Frontal cortex (tissue), 4 donors: ENCODE measurements at places on chromosomes 1 and 21. TPM values are rescaled to one million over a fixed set of nuclear protein-coding genes. Genes with fewer than 3 reads are reported as not detected.

The SH2D5 gene
- 1.6 TPM for total RNA-seq

DNA sequence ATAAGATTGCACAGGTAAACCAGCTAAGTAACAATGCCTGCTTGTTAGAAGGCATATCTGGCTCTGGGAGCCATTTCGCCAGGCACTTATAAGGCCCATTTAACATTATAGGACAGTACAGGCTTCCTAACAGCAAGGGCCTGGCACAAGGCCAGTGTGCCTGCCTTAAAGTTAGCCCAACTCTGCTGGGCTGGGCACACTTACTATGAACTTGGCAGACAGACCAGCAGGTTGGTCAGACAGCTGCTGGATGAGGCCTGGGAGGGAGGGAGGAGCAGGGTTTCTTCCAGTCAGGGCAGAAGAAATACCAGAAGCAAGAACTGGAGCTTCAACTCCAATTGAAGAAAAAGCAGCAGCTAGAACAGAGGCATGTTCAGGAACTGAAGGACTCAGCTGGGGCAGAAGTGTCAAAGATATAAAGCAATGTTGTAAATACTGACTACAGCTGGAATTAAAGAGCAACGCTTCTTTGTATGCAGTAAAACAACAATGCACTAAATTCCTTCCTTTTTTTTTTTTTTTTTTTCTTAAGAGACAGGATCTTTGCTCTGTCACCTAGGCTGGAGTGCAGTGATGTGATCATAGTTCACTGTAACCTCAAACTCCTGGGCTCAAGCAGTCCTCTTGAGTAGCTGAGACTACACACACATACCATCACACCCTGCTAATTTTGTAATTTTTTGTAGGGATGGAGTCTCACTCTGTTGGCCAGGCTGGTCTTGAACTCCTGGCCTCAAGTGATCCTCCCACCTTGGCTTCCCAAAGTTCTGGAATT, 4.9 kb downstream of the CACHD1 start:
- no peak for DNase-seq

- no peak for DNase-seq
Observed at GRCh38 chr1:1358433-1359271, at the start of gene MXRA8. Gene MXRA8 (minus strand): TSS chr1:1358555. CDS start chr1:1358504, 51 bp downstream.

DNA sequence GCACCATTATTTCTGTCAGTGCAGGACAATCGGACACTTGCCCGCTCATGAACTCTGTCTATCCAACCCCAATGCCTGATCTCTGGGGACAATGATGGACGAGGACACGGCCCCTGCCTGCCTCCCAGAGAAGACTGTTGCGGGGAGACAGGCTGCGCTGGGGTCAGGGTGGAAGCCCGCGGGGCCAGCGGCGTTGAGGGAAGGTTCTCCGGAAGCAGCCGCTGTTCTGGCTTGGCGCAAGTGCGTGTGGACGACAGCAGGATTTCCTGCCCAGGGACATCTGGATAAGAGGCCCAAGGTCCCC, 18.8 kb downstream of the RHBG start:
- DNase-seq: no peak

The PEX10 gene
- 20.0 TPM for total RNA-seq

DNA sequence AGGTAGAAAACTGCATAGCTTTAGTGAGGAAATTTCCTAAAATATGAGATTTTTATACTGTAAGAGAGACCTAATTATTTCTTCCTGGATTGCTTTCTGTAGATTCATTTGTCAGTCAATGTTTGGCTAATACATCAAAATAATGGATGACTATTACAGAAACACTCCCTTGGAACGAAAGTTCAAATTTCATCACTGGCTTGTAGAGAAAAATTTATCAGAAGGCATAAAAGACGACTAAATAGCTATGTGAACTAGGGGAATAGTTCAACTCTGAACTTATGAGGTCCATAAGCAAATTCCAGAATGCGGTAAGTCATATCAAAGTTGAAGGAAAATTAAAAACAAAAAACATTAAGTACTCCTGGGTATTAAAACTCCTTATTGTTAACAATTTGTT, 36.0 kb downstream of the WNT2B start:
- no peak for DNase-seq

DNA sequence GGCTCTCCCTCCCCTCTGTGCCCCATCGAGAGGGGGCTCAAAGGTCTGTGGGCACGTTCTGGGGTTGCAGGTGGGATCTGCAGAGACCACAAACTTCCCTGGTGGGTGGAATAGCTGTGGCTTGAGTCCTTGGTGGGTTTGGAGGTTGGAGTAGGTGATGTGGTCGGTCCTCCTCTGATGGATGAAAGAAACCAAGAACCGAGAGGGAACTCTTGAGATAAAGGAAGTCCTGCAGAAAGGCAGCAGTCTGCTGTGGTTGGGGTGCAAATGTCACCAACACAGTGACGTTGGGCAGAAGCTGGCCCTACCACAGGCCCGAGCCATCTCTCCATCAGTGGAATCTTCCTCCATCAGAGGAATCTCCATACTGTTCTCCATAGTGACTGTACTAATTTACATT, 171.8 kb downstream of the FCRL5 start:
- DNase-seq: no peak

GRCh38 chr1:222886878-222887351, 72.1 kb downstream of the DISP1 start:
- no peak for DNase-seq

The HCN3 gene
- 11.8 TPM for total RNA-seq

GRCh38 chr1:168506204-168506819, 37.5 kb downstream of the XCL2 start:
- no peak for DNase-seq

The SLC44A3 gene
- total RNA-seq: 1.2 TPM

The MNDA gene
- 2.0 TPM for total RNA-seq

The GAS5 gene
- total RNA-seq: 760 TPM

The HLX gene
- total RNA-seq: 0.82 TPM

DNA sequence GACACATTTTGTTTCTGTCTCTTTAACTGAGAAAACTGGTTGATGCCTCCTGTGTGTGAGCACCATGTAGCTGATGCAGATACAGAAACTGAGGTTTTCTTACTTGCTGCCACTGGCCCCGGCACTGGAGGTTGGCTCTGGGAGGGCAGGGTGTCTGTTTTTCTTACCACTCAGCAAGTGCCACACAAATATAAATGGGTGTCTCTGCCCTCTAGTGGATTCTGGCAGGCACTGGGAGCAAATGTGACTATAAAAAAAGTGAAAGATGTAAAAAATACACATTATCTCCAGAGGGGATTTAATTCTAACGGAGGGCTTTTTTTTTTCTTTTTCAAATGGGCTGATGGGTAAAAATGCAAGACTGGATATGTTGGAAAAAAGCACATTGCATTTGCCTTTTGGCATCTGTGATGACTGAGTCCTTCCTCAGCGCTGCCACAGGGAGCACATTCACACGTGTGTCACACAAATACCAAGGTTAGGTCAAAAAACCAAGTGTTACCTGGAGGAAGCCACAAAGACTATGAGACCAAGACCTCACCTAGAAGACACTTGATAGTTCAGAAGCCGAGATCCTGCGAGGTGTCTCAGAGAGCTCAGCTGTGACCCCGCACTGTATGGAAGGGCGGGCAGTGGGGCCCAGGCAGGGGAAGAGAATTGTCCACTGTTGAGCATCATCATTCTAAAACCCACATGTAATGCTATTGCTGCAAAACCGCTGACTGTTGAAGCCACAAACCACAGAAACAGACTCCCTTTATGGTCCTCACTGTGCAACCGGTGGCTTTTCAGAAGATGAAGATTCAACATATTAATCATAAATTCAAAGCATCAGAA, 18.9 kb downstream of the PGBD2 start:
- peak; percentile 46 for DNase-seq

The LCE1B gene
- total RNA-seq: not detected

DNA sequence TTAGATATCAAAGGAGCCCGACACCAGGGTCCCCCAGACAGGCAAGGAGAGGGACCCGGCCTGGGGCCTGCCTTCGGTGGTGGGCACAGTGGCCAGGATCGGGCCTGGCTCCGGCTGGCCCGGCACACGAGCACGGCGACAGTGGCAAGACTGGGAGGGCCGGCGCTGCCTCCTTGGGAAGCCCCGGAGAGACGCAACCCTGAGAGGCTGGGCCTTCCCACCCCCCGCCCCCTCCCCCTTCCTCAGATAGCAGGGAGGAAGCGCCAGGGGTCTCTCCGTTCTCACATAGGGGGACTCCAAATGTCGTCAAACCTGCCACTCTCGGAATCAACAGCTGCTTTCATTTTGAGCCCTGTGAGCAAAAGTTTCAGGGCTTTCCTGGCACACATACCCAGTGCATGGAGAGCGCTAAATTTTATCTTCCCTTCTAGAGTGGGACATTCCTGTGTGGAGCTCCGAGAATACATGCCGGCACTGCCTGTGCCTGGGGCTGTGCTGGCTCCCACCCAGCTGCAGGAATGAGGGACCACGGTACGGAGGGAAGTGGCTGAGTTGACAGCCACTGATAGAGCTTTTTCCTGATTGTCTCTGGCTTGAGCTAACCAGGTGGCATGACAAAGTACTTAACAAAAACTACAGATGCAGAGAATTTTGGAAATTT, 62.4 kb downstream of the CD247 start:
- DNase-seq: peak; percentile 28

DNA sequence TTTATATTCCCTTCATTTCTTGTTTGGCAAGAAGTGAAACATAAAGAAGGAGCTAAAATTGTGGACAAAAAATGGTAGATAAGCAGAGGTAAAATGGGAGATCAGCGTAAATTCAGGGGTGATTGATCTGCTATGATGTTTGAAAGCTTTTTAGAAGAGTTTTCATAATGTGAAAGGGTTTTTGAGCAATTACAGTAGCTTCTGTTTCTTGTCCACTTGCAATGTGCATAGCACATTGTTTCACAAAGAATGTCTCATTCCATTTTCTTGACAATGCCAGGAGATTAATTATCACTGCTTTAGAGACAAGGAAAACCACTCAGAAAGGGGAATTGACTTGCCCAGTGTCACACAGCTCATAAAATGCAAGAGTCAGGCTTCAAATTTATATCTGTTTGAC, 65.9 kb upstream of the PLPPR4 start:
- DNase-seq: no peak

DNA sequence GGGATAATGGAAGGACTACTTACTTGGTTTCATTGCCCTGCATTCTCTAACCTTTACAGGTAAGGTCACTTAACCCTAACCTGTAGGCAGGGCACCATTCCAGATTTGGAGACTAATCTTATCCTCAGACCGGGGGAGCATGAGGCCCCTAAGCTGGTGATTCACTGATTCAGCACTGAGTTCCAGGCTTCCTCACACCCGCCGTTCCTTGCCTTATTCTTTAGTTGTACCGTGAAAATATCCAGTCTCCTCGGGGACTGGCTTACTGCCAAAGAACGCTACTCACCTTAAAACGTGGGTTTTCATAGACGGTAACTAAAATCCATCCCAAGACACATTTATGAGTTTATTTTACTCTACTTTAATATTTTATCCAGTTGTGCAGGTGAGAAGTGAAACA, 44.3 kb upstream of the COL24A1 start:
- no peak for DNase-seq

The LIPI gene
- total RNA-seq: not detected

- no peak for DNase-seq
Observed at GRCh38 chr1:26296340-26297056, 9.9 kb downstream of the UBXN11 start.

The NBPF20 gene
- 4.1 TPM for total RNA-seq

The BRDT gene
- not detected for total RNA-seq

DNA sequence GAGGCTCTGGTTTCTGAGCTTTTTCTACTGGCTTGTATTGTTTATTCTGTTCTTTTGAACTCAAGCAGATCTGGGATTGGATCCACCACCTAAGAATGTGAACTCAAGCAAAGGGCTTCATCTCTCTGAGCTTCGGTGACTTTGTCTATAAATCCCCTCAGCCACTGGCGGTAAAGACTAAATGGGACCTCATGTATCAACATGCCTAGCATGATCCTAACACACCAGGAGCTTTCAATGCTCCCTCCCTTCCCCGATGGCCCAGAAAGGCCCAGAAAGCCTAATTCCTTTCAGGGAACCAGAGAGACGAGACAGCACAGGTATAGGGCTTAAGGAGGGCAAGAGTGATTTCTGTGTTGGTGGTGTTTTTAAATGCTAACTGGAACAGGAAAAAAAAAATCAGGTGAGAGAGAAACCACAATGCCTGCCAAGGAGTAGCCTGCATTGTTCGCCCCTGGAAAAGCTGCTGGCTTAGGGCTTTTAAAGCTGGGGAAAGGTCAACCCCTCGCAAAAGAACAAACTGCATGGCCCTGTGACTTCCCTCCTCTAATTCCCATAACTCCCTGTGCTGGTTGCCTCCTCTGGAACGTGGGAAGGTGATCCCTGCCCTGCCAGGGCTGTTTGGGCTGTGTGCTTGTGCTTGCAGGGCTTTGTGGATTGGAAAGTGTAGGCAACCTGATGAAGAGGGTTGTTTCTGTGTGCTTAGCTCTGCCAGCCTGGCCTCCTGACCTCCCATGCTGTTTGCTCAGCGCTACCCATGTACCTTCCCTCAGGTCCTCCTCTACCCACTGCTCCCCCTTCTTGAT, 147.0 kb downstream of the PLPP3 start:
- no peak for DNase-seq

The ADORA1 gene
- 11.0 TPM for total RNA-seq

GRCh38 chr21:38389896-38390295, 108.4 kb downstream of the ERG start:
- no peak for DNase-seq

The GPR37L1 gene
- 0.82 TPM for total RNA-seq

DNA sequence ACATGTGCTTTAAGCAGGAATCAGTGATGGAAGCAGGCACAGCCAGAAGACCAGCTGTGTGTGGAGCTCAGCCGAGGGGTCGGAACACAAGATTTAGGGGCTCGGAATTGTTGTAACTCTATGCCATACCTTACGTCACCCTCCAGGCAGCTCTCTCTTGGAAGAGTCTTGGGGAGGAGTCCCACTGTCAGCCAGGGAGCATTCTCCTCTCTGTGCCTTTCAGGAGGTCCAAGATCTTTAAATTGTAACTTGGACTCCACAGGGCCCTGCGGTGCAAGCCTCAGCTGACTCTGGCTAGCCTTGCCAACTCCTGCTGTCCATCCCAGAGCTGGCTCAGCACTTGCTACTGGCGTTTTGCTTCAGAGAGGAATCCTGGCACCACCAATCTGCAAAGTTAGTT, 26.4 kb upstream of the ROR1 start:
- DNase-seq: no peak

The LORICRIN gene
- not detected for total RNA-seq

The ANGPTL1 gene
- 2.0 TPM for total RNA-seq

DNA sequence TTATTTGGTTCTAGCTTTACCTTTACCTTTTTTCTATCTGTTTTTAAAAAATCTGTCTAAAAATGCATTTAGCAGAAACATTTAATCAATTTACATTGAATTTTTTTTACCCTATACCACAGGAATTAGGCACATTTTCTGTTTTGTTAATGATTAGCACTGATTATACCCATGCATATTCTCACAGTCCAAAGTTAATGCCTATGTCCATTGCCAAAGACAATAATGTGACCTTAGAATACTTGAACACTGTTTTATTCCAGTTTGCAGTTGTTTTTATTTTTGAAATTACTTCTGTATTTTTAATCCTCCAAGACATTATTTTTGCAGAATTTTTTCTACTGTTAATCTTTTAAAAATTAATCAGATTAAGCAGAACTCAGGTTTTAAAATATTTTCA, 11.0 kb upstream of the AMY2B start:
- DNase-seq: no peak

- DNase-seq: no peak
Observed at GRCh38 chr1:50438945-50439344, 15.7 kb upstream of the DMRTA2 start.
